ENCODE measurements at places on chromosomes 3 and 15.
A peak's percentile ranks its signal among the peaks of the same experiment; 100 is the strongest.

DNA sequence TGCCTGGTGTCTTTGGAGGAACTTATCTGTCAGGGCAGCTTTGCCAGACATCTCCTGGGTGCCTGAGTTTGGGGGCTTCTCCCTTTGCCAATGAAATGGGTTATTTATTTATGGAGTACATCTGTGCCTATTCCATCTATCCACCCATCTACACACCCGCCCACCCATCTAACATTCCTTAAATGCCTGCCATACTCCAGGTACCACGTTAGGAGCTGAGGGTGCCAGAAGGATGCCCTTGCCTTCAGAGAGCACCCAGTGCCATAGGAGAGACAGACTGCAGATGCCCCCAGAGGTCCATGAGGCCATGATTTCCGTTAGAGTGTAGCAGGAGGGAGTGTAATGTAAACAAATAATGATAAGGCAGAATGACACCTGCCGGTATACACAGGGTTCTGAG is 21.8 kb upstream of the KIF23 start:
- DNase-seq: no peak

GRCh38 chr3:55541456-55541855 is 54.4 kb upstream of the WNT5A start:
- DNase-seq: no peak

DNA sequence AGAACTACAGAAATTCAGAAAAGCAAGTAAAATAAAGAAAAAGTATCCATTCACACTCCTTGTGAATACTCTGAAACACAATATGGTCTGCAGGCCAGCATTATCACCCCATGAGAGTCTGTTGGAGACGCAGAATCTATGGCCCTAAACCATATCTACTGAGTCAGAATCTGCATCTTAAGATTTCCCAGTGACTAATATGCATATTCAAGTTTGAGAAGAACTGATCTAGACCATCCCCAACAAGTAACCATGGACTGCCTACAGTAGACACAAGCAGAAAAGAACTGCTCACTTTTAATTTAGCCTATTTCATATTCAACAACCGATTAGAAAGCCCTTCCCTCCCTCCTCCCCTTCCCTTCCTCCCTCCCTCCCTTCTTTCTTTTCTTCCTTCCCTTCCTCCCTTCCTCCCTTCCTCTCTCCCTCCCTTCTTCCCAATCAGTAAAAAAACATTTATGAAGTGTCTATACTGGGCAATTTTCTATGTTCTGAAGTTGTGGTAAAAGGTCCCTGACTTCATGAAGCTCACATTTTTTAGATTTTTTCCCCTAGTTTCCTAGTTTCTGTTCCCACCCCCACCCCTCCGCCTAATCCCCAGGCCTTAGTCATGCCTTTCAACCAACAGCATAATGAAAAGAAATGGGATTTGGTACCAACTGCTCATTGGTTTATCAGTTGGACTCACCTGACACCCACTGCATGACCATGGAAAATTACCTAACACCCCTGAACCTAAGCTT is 125.2 kb downstream of the CNTN3 start:
- no peak for DNase-seq

GRCh38 chr3:10255835-10256234 is 7.6 kb downstream of the TATDN2 start:
- DNase-seq: no peak

DNA sequence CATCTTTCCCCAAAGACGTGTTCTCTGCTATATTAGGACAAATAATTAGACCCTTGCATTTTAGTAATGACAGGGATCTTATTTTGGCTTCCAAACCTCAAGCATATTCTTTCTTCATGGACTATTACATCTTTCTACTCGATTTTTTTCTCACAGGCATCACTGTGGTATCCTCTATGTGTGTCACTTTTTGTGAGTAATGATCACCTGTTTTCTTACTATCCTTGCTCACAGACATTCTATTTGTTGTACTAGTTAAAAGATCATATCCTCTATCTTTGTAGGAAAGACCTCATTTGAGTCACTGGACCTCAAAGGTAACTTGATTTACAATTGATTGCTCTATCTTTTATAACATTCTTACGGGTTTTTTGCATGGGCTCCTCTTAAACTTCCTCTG is 6.8 kb downstream of the C3orf80 start:
- DNase-seq: no peak

DNA sequence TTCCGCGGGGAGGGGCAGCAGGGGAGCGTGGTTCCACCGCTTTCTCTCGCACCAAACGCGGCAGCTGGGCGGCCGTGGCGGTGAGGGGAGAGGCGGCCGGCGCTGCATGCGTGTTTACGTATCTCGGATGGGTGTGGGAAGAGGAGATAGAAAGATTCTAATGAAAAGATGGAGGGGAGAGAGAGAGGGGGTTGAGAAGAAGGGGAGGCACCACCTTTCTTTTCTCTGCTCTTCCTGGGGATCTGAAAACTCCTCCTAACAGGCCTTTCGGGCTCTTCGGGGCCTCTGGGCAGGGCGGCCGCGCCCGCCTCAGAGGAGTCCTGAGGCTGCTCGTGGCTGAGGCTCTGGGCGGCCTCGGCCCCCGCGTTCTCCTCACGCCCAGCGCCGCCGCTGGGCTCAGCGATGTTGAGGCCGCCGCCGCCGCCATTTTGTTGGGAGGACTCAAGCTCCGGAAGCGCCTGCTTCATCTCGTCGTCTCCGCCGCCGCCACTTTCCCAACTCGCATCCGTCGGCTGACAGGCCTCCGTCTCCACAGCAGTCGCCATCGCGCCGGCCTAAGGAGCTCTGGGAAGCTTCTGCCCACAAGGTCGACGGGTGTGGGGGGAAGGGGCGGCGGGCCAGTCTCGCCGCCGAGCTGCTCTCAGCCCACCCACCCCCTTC is 473 bp downstream of the TASOR start:
- peak; percentile 66 for DNase-seq

- DNase-seq: no peak
Measured at GRCh38 chr15:42707873-42708544, 28.9 kb downstream of the CDAN1 start.

DNA sequence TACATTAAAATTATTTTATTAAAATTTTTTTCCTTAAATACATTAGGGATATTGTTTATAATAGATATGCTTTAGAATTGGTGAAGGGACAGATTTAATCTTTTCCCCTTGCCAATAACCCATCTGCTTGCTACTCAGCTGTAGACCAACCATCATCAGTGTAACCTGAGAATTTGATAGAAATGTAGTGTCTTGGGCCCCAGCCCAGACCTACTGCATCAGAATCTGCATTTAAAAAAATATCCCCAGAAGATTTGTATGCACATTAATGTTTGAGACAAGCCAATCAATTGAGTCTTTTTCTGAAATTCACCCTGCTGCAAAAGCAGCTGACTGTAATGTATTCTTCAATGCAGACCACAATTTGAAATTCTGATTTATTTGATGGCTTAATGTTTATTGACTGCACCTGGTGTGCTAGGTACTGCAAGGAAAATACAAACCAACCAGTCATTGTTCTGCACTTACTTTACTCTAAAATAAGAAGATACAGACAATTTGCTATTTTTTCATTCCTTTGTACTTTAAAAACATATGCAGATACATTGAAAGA is 190.7 kb upstream of the SGO1 start:
- DNase-seq: no peak

GRCh38 chr15:33136353-33136752 is 58.2 kb downstream of the FMN1 start:
- no peak for DNase-seq

- DNase-seq: no peak
Measured at GRCh38 chr3:155229086-155229485, 64.4 kb downstream of the STRIT1 start.

GRCh38 chr3:78825858-78826215 is 942.0 kb downstream of the ROBO1 start:
- DNase-seq: no peak

DNA sequence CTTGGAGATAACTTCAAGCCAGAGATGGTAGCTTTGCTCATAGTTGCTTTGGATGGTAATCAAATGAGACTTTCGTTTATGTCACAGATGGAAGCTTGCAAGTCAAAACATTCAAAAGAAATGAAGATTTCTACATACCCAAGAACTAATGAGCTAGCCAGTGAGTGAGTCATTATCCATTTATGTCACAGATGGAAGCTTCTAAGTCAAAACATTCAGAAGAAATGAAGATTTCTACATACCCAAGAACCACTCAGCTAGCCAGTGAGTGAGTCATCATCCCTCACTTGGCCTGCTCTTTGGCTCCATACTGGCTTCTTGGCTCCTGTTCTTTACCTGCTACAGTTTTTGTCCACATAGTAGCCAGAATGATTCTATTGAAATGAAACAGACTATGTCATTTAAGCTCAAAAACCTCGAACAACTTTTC is 559.8 kb upstream of the CBLB start:
- DNase-seq: peak; percentile 12

- DNase-seq: no peak
Measured at GRCh38 chr3:142680710-142681109, 43.1 kb upstream of the TRPC1 start.

Data from LoVo (cell line).